ENCODE measurements at places on chromosomes 3 and 15.

- DNase-seq: no peak
These were observed 56.5 kb downstream of the VPS8 start for GRCh38 chr3:184868477-184868876.

GRCh38 chr15:71295603-71296314 is 180.5 kb downstream of the THSD4 start:
- DNase-seq: no peak

GRCh38 chr3:64398006-64398405 is 172.7 kb upstream of the PRICKLE2 start:
- no peak for DNase-seq

DNA sequence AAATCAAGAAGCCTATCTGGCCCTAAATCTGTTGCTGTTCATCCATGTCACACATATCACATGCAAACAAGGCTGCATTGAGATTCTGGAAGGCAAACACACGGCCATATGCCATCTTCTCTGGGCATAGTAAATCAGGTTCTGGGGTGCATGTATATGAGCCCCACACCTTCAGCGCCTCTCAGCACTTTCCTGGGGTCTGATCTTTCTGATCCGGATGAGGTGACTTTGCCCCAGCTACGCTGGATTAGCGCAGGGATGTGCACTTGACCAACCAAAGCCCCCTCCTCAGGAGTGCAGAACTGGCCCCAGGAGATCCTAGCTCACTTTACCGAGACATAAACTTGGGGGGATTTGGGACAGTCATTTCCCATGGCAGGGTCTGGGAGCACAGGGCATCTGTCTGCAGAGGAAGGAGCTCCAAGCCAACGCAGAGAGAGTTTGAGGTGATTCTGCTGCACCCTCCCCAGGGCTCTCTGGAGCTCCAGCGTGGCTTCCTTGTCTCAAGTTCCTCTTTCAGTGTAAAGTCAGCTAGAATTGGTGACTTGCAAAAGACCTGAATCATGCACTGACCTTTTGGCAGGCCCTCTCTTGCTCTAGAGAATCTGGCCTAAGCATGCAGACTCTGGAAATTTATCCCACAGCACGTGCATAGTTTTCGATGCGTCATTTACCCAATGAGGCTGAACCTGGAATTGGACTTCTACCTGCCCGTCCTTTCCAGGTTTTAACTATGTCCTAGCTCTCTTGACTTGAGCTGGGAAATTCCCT is 63.5 kb upstream of the KLF13 start:
- DNase-seq: peak; percentile 28

DNA sequence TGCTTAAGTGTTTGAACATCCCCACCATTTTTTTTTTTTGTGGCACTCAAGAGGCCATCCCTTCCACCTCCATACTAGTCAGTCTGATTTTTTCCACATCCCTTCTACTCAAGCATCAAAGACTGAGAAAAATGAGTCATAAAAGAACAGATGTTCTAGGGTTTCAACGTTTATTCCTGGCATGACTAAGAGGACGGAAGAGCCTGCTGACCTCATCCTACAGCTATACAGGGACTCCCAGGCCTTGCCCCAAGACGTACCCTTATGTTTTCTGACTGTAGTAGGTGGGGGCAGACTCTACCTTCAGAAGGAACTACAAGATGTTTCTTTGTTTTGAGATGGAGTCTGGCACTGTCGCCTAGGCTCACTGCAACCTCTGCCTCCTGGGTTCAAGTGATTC is 3.3 kb upstream of the ITPKA start:
- no peak for DNase-seq

- DNase-seq: no peak
These were observed 387.4 kb downstream of the PTPRG start for GRCh38 chr3:61948699-61949305.

GRCh38 chr3:169604568-169604967 is 58.9 kb downstream of the MECOM start:
- DNase-seq: no peak

DNA sequence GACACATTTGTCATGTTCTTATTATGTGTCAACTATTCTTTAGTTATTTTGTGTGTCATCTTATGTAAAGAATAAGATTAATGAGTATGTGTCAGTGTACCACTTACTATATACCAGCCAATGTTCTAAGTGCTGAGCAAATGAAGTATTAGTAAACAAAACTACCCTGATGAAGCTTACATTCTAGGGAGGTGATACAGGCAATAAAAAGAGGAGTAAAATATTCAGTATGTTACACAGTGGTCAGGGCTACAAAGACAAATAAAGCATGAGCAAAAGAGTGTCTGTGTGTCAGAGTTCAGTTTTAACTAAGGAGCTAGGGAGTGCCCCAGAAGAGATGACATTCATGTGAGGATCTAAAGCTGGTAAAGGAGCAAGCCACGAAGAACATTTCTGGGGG is 79.1 kb downstream of the TRPC1 start:
- no peak for DNase-seq

- DNase-seq: no peak
These were observed 74.5 kb downstream of the MYLK start for GRCh38 chr3:123809597-123809996.

GRCh38 chr3:190169877-190170276 is 49.2 kb upstream of the P3H2 start:
- no peak for DNase-seq

GRCh38 chr3:21041621-21042020 is 709.4 kb downstream of the ZNF385D start:
- DNase-seq: no peak

- DNase-seq: no peak
These were observed 248.0 kb upstream of the THBS1 start for GRCh38 chr15:39332846-39333245.

DNA sequence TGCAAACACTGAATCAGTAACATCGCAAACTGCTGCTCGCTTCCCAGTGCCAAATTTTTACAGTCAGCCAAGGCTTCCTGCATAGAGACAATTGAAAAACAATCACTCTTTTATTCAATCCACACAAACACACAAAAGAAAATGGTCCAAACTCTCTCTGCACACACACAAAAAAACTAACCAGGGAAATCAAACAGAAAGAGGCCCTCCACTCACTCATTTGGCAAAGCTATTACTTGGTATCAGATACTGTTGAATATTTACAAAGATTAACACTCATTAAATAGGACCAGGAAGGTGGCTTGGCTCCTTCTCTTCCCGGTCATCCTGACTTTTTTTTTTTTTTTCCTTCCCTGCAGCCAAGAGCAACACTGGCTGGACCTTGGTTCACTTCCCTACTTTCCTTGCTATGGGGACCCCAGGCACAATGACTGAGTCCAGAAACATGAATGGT is 62.4 kb upstream of the SPATA12 start:
- no peak for DNase-seq

DNA sequence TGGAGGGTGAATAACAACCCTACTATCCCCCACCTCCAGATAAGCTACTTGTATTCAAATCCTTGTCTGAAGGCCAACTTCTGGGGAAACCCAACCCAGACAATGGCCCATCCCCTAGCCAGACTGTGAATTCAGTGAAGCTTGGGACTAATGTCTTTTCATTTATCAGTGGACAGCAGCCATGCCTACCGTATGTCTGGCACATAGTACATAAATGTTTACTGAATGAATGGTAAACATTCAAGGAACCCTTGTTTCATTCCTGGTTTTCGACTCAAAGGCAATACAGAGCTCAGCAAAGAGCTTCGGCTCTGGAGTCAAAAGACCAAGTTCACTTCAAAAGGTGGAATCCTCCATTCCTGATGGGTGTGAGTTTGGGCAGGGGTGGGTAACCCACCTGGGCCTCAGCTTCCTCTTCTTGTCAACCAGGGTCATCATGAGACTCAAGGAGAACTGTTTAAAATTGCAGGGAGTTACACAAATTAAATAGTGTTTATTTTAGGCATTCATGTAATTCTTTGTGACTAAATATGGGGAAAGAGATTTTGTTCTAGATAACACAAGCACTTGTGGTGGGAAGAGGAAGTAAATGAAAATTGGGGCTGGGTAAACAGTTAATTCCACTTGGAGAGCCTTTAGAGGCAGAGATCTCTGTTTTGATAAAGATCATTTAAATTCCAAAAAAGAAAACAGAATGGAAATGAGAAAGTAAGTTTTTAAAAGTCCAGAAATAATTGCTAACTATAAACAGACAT is 303.7 kb upstream of the WNT5A start:
- no peak for DNase-seq

GRCh38 chr15:29914511-29914926 is 92.3 kb upstream of the TJP1 start:
- no peak for DNase-seq

DNA sequence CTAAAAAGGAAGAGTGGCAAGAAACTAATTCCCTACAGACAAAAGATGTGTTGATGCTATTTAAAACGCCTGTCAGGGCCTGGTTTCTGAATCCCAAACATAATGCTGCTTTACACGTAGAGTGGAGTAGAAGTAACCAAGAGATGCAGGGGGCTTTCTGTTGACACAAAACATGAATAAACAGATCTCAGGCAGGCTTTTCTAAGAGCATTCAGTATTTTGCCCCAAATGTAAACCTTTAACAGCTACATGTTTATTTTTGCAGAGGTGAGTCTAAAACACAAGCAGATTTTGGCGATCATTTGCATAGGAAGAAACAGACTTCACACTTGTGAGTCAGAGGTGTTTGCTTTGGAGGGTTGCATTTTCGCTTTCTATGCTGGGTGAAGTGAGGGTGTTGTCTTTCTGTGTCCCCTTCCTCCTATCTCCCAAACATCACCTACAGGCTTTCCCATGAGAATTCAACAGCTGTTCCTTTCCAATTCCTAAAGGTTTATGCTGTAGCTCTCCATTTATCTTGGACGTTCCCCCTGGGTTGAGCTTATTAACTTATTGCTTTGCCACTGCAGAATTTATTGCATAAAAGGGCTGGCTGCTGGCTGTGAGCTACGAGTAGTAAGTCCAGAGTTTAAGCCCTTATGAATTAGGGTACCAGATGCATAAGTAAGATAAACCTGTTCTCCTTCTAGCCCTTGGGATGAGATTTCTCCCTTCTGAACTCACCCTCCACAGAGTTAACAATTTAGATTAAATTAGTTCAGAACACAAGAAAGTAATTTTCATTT is 156.7 kb downstream of the DIPK2A start:
- DNase-seq: no peak

DNA sequence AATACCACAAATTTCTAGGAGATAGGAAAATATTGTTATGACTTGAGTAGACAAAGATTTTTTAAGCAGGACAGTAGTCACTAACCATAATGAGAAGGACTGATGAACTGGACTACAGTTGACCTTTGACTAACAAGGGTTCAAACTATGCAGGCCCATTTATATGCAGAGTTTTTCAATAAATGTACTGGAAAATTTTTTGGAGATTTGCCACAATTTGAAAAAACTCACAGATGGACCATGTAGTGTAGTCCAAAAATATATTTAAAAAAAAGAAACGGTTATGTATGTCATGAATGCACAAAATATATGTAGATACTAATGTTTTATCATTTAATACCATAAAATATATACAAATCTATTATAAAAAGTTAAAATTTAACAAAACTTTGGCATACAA is 151.8 kb downstream of the LRRN1 start:
- DNase-seq: no peak

GRCh38 chr15:42591238-42591934 is 16.0 kb downstream of the STARD9 start:
- DNase-seq: no peak

GRCh38 chr3:157532529-157533297 is 29.5 kb upstream of the VEPH1 start:
- no peak for DNase-seq

DNA sequence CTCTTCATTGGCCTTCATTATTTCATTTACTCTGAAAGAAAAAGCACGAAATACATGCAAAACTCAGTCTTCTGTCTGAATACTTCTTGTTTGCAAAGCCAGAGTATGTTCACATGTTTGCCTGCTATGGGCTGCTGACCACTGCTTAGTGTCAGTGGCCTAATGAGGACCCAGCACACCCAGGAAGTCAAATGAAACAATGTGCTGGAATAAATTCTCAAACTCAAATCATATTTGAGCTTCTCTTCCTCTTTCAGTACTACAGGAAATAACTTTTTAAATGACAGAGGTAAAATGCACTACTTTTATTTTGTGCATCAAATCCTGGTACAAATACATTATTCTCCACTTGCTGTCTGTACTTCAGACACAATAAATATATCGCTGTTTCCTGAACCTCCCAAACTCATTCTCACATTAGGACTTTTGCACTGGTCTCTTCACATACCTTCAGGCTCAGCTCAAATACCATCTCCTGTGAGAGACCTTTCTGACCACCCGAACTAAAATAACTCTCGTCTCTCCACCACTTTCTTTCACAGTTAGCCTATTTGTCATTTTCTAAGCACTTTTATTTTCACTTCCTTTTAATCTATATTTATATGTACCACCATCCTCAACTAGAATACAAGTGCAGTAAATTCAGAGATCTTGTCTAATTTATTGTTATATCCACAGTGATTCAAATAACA is 176.8 kb downstream of the TUSC7 start:
- no peak for DNase-seq

- DNase-seq: no peak
These were observed 22.8 kb downstream of the MESP1 start for GRCh38 chr15:89728254-89728653.

DNA sequence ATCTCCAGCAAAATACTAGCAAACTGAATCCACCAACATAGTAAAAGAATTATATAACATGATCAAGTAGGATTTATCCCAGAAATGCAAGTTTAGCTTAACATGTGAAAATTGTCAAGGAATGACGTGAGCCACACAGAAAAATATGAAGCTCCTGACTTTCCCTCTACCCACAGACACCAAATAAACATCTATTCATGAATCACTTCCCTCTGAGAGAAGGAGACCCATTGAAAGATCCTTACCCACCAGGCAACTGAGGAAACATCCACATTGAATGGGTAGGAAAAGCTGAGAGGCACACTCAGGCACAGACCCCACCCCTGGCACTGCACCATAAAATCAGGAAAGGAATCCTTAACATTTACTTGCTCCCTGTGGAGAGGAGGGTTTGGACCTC is 102.2 kb upstream of the MANF start:
- DNase-seq: no peak

DNA sequence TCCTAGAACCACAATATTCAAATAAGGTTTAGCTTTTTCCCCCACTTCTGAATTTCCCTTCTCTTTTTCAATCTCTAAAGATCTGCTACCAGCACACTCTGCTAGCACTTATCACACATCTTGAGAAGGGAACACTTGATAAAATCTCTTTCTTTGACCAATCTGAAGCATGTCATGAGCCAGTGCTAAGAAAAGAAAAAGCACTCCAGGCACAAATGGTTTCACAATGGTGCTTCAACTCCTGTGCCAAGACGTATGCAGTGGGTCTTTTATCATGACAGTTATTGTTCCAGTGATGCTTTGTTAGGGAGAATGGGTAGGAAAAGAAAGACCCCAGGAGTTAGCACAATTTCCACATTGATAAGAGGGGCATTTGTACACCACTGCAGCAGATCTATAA is 248.4 kb downstream of the ZNF385D start:
- DNase-seq: no peak

- DNase-seq: peak; percentile 54
These were observed 59.6 kb upstream of the ZBTB38 start for GRCh38 chr3:141308588-141309218.

- DNase-seq: no peak
These were observed 30.2 kb downstream of the ZNF710 start for GRCh38 chr15:90031231-90031791.
